ENCODE measurements at places on chromosomes 16 and 17.

GRCh38 chr17:59893676-59894100 is 767 bp downstream of the RPS6KB1 start:
- DNase-seq = peak; percentile 17

DNA sequence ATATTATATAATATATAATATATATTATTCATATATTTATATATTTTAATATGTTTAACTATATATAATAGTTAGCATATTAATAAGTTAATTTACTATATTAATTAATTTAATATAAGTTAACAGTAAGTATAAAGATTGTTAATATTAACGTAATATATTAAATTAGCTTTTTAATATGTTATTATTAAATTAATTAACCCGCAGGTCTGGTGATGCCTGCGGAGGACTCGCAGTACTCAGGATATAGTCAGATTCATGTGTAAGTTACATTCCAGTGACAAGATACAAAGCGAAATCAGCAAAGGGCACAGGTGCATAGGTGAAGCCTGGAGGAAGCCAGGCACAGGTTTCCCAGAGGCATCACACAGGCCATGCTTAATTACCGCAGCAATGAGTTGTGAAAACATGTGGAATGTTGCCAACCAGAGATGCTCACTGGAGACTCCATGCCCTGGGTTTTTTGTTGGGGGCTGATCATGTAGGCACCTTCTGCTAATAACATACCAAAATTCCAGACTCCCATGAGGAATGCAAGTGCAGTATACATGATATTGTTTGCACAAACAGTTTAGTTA is 130.4 kb upstream of the MPHOSPH6 start:
- DNase-seq = no peak

- DNase-seq = peak; percentile 83
These were observed 100.9 kb downstream of the TOX3 start for GRCh38 chr16:52446080-52446479.

- DNase-seq = peak; percentile 28
These were observed 116.5 kb downstream of the SOCS1 start for GRCh38 chr16:11139326-11140097.

- DNase-seq = no peak
These were observed 3.0 kb upstream of the ABR start for GRCh38 chr17:1182811-1183170.

DNA sequence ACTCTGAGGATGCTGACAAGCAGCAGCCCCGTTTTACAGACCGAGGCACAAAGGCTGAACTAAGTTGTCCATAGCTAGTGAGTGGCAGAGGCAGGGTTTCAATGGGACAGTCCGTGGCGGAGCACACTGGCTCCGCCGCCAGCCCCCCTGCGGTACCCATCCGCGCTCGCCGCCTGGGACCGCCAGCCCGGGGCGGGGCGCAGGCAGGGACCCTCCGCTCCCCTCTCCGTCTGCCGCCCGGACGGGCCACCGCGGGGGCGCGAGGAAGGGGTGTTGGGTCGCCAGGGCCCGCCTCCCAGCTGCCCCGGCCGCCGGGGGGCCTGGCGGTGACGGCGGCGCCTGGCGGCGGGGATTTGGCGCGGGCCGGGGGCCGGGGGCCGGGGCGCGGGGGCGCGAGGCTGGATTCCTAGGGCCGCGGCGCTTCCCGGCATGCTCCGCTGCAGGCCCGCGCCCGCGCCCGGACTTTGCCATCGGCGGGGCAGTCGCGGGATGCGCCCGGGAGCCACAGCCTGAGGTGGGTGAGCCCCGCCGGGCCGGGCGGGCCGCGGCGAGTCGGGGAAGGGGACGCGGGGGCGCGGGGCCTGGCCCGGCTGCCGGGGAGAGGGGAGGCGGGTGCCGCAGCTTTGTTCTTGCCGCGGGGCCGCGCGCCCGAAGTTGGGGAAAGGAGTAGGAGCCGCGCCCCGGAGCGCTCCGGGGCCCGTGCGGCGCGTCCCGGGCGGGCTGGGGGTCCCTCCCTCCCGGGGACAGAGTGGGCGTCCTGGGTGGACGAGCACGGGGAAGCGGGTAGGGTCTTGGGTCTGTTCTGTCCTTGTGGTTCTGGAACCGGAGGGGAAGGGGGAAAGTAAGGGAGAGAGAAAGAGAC is at the start of gene TMEM98:
Gene TMEM98, plus strand, starts transcription at position 430 of the 862 bp plus-strand sequence. CDS start 3,376 bp downstream, outside the sequence.
- DNase-seq = peak; percentile 49

- DNase-seq = peak; percentile 94
These were observed 17.7 kb downstream of the SLC38A10 start for GRCh38 chr17:81277421-81277820.

DNA sequence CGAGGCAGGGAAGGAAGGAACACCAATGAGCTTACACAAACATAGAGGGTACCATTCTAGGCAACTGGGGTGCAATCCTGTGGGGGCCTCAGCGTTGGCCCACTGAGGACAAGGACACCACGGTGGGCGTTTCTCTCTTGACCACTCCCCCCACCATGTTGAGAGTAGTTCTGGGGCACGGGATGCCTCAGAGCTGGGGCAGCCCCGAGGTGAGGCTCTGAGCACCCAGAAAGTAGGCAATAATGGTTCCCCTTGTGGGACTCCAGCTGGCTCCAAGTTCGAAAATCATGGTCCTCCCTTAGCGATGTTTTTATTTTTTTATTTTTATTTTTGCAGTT is 5.1 kb downstream of the PRSS21 start:
- DNase-seq = no peak

- DNase-seq = peak; percentile 98
These were observed 2.4 kb upstream of the ENPP7 start for GRCh38 chr17:79728169-79728907.

GRCh38 chr17:17902376-17902775 is 65.6 kb upstream of the SREBF1 start:
- DNase-seq = no peak

DNA sequence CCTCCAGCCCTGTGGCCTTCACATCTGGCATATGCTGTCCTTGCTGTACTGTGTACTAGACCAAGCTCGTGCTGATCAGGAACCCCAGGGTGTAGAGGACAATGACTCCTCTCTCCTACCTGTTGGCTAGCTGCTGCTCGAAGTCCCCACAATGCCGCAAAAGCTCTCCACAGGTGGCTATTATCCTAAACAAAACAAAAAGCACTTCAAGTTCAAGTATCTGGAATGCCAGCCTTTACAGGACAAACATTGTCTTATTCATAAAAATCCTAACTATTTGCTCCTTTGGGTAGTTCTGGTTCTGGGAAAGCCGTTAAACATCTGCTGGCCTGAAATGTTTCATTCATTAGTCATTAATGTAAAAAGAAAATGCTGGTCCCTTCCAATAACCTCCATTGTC is 42.8 kb downstream of the COG7 start:
- no peak for DNase-seq

DNA sequence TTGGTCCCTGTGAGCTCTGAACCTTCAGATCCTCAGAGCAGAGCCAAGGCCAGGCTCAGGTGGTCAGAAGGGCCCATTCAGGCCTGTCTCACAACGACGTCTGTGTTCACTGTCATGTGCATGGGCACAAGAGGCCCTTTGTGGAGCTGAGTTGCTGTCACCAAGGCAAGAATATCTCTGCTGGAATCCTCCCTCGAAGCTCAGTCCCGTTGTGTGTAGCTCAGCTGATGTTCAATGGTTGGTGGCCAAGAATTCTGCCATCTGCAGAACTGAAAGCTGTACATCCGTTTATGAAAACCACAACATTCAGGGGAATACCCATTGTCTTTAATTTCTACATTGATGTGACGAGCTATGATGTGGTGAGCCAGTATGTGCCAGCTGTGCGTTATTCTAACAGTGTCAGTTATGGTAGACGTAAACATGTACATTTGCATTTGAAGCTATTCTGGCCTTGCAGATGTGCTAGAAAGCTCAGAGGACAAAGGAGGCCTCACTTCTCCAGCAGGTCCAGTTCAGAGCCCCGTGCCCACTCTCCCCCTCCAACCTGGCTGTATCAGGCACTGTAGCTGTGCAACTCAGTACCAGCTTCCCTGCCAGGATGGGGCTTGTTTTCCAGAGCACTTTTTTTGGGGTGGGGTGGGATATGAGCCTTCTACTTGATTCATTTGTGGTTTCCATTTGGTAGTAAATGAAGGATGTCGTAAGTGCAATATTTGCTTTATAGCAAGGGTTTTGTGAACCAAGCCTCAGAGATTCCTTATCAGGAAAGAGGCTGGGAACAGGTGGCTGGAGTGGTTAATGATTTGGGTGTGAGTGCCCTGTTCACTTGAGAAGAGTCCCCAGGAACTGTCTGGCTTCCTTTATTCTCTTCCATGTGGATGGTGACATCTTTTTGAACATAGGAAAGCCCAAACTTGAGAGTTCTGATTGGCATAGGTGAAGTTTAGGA is 56.1 kb downstream of the B9D1 start:
- DNase-seq = peak; percentile 43

- peak; percentile 93 for DNase-seq
These were observed at the start of gene ZNF629 for GRCh38 chr16:30786936-30787612. TSS of gene ZNF629 (minus strand) at chr16:30787205. CDS start at chr16:30784482, 2,723 bp downstream.

GRCh38 chr17:42774066-42774745 is 957 bp downstream of the VPS25 start:
- DNase-seq = no peak

DNA sequence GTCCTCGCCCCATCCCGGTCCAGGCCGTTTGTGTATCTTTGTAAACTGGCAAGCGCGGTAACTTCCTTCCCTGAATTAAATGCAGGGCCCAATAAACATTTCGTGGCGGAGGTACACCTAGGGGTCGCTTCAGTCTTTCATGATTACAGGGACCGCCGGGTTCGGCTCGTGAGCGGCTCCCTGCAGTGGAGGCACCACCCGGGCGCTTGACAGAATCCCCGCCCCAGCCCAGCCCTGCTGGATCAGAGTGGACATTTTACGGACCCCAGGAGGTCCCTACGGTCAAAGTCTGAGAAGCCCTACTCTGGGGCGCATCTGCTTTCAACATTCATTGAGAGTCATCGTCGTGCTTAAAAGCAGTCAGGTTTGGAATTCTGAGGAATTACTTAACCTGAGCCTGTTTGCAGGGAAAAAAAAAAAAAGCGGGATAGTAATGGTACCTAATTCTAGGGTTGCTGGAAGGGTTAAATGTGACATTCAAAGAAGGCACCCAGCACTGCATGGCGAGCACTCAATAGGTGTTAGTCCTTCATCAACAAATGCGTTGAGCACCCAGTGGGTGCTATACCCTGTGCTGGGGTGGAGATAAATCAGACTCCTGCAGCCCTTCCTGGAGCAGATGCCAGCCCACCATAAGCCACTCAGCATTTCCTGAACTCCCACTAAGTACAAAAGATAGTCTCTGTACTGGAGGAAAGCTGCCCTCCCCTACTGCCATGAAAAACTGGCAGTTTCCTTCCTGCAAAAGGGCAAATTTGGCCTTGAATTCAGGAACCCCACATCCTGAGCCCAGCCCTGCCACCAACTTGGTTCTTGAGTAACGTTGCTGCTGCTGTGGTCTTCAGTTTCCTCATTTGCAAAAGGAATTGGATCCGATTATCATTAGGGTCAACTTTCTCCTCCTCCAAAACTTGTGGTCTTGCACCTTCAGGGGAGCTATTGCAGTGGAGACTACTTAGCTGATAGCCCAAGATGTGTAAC is 658 bp upstream of the DUSP3 start:
- peak; percentile 76 for DNase-seq

- DNase-seq = no peak
These were observed 37.9 kb upstream of the NDRG4 start for GRCh38 chr16:58462089-58462488.

GRCh38 chr17:51029568-51030463 is 90.9 kb downstream of the SPAG9 start:
- no peak for DNase-seq

GRCh38 chr16:56675685-56676210 is 6.1 kb downstream of the MT1H start:
- DNase-seq = no peak

- no peak for DNase-seq
These were observed 1.2 kb downstream of the MAF start for GRCh38 chr16:79599256-79599836.
